HCT116 (cell line): ENCODE measurements at places on chromosomes 4 and X. TPM values are rescaled to one million over a fixed set of nuclear protein-coding genes. Genes with fewer than 3 reads are reported as not detected.

GRCh38 chr4:179976777-179977176 is 2266.4 kb upstream of the TENM3 start:
- no peak for DNase-seq

DNA sequence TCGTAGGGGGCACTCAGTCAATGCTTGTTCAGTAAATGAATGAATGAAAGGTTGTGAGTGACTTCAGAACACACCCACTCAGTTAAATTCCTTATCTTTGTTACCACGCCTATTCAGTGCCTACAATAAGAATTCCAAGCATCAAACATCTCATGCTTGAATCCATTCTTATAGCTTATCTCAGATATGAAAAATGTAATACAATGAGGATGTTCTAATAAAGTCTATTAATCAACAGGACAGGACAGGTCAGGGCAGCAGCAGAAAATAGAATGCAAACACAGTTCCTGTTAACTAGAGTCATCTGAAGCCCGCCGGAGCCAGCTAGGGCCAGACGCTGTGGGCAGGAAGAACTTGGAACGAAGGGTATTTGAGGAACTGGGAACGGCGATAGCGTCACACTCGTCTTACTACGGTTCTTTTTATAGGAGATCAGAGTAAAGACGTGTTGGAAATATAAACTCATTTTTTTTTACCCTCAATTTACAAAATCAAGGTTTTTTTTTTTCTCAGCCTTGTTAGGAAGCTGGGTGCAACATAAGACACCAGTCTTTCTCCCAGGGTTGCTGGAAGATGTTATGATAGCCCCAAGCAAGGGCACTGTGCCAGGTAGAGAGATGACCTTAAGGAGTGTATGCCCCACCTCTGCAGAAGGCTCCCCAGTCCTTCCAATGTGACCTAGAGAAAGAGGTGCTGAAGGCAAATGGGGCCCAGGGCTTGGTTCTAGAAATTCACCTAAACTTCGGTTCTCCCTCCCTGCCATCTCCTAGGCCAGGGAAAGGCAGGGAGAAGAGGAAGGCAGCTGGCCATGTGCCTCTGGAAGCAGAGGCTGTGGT is 48.3 kb downstream of the SEL1L3 start:
- no peak for DNase-seq

COL25A1 gene
- not detected for total RNA-seq

GRCh38 chrX:16807976-16808542 is 21.8 kb downstream of the TXLNG start:
- DNase-seq: no peak

GRCh38 chr4:133147921-133148689 is 989 bp upstream of the PCDH10 start:
- no peak for DNase-seq

- DNase-seq: no peak
These were observed 73.9 kb downstream of the HDAC8 start for GRCh38 chrX:72498782-72499181.

DNA sequence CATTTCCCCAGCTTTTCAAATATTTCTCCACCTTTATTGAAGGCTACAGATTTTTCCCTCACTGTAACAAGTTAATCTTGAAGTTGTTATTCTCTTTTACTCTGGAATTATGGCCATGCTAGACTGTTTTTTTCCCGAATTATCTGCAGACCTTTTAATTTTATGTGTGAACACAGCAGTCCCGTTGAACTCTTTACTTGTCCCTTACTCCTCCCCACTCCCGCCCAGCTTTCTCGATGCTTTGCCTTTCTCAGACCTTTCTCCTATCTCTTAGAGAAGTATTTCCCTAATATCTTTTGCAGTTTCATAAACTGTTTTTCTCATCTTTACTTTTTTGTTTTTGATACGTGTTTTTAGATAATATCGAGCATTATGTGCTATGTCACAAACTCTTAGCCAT is 776 bp downstream of the CEP44 start:
- no peak for DNase-seq

GRCh38 chr4:112853662-112854256 is 195.7 kb upstream of the ANK2 start:
- no peak for DNase-seq

DNA sequence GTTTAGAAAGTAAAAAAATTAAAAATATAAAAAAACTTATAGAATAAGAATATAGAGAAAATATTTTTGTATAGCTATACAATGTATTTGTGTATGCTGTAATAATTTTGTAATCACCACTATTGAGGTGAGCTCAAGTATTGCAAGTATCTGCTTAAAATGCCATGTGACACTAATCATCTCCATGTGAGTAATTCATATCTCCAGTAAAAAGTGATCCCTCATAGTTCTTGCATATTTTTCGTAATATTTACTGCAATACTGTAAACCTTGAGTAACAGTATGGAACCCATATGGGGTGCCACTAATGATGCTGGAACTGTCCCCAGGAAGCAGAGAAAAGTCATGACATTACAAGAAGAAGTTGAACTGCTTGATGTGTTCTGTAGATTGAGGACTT is 43.2 kb upstream of the HUWE1 start:
- DNase-seq: no peak

TCEAL7 gene
- total RNA-seq: 0.20 TPM

GRCh38 chr4:17288151-17288550 is 223.7 kb downstream of the QDPR start:
- DNase-seq: no peak

DNA sequence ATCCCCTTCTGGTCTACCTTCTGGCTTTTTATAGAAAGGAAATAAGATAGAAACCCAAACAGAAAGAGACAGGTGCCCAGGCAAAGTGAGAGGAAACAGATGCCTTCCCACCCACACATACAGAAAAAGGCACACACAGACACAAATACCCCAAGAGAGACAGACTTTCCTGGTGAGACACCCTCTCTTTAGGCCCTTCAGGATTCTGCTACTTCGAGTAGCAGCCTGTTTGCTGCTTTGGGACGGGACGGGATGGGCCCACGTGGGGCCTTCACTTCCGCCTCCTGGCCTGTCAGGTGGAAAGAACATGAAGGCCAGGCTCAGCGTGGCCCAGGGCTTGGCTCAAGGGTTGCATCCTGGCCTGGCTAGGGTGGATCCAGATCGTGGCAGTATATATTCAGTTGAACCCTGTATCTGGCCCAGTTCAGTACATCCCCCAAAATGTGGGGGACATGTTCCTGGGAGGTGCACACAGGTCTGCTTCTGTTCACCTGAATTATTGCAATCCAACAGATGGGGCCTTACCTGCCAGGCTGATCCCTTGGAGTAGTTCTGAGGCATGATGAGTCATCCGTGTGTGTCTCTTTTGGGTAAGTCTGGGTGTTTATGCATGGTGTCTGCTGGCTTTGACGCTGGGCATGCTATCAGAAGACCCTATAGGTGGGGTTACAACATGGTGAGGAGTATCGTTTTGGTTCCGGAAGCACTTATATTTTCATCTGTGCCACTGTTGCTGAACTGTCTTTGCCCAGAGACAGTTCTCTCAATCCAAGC is 2.4 kb downstream of the ZNF275 start:
- no peak for DNase-seq

PCSK1N gene
- 0.22 TPM for total RNA-seq

SSX4B gene
- total RNA-seq: not detected

DNA sequence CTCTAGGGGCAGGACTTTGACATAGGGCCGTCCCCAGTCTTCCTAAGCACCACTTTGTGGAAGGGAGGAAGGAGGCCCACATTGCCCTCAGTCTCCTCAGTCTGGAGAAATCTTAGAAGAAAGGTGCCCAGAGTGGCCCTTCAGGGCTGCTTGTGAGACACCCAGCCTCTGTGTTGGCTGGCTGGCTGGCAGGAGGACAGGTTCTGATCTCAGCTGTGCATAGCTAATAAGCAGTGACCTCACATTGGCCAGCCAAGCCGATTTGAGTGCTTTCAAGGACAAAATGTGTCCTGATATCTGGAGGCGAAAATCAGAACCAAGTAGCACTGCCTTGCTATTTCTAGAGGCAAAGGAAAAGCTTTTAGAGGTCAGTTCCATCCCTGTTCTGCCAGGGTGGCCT is 211.5 kb downstream of the BCOR start:
- DNase-seq: no peak

- DNase-seq: no peak
These were observed 53.4 kb downstream of the FAT4 start for GRCh38 chr4:125368146-125368545.

GRCh38 chr4:131054489-131055019 is 1958.6 kb downstream of the C4orf33 start:
- peak; percentile 18 for DNase-seq

DSPP gene
- total RNA-seq: not detected

USP27X gene
- 3.5 TPM for total RNA-seq

GRCh38 chr4:116016201-116016600 is 902.8 kb upstream of the NDST4 start:
- DNase-seq: peak; percentile 18

GRIA2 gene
- total RNA-seq: not detected

SYN1 gene
- total RNA-seq: 0.86 TPM

NDP gene
- total RNA-seq: not detected

GRCh38 chrX:100477467-100477866 is 67.4 kb upstream of the PCDH19 start:
- no peak for DNase-seq

MAGEC1 gene
- total RNA-seq: not detected

GRCh38 chr4:158277558-158277957 is 67.3 kb downstream of the TMEM144 start:
- no peak for DNase-seq

DNA sequence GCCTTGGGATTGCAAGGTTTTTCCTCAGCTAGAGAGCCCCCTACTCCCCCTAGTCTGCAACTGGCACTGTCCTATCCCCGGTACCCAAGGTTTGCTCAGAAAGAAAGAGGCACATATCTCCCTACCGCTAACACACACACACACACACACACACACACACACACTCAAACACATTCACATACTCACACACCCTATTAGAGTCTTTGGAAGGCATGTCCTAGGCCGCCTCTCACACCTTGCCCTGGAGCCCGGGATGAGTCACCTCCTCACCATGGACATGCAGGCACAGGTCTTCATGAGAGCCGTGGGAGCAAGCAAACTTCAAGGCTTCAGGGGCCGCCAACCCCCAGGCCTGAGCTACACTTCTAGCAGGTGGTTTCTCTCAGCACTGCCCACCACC is 49.2 kb downstream of the PJA1 start:
- DNase-seq: no peak

- DNase-seq: no peak
These were observed 20.2 kb upstream of the CTSO start for GRCh38 chr4:155973639-155974475.

GRCh38 chr4:66340286-66340893 is 670.1 kb upstream of the EPHA5 start:
- DNase-seq: no peak

GRCh38 chrX:50206753-50207152 is 2.2 kb downstream of the CCNB3 start:
- no peak for DNase-seq

LRIT3 gene
- total RNA-seq: 0.47 TPM

- DNase-seq: no peak
These were observed 27.1 kb upstream of the GRPEL1 start for GRCh38 chr4:7094916-7095315.

DNA sequence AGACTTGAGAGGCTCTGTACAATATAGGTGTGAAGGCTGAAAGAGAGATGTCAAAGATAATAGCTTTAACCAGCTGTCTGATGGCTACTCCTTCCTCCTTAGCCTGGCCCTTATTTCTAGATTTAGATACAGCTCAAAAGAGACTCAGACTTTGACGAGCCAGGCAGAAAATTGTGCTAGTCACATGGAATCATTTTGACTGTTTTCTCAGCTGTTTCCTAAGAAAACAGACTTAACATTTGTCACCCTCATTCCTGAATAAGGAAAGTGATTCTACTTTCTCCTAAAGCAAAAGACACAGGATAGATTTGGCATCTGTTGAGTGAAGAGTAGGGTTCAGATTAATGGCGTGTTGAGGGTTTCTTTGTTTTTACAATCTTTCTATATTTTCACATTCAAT is 340.7 kb downstream of the DHX15 start:
- no peak for DNase-seq

DCAF8L2 gene
- not detected for total RNA-seq
